ENCODE measurements at places on chromosomes 1 and 21.

DNA sequence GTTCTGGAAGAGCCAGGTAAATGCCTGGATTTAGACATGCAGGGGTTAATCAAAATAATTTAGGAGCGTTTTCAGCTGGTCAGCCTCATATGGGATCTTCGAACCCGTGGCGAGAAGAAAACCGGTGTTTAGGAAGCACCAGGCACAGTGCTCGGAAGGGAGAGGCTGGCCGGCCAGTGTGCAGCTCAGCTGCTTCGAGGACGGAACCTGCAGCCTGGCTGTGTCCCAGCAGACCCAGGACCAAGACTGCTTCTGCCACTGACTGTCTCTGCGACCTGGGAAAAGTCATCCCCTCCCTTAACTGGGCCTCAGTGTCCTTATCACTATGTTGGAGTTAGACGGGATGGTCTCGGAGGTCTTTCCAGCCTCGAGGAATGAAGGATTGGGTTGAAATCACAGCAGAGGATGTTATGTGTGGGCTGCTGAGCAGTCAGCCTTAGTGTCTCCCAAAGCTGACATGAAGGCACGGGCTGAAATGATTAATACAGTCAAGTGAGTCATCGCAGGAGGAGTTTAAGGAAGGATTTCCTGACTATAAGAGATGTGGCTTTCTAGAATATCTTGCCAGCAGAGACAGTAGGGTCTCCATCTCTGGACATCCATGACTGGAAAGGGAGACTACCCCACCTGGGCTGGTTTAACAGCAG, 20.8 kb downstream of the PPFIA4 start:
- DNase-seq = peak; percentile 49

GRCh38 chr1:48944811-48945210, 168.1 kb upstream of the BEND5 start:
- DNase-seq = no peak

- no peak for DNase-seq
These were observed 12.3 kb upstream of the MYBPHL start for GRCh38 chr1:109319114-109319513.

- peak; percentile 65 for DNase-seq
These were observed 146.1 kb upstream of the FGGY start for GRCh38 chr1:59150577-59151386.

- no peak for DNase-seq
These were observed 7.4 kb upstream of the KLHDC7A start for GRCh38 chr1:18473195-18473815.

- no peak for DNase-seq
These were observed 47.9 kb upstream of the EDEM3 start for GRCh38 chr1:184802354-184803179.

Data from kidney (tissue), 22 donors.